ENCODE measurements at places on chromosomes 1 and 21.

GRCh38 chr1:88311265-88311664 lies 372.8 kb upstream of the PKN2 start:
- DNase-seq: no peak

GRCh38 chr1:189463166-189463565 lies 1014.5 kb downstream of the BRINP3 start:
- no peak for DNase-seq

GRCh38 chr1:7781501-7781900 lies 2.6 kb upstream of the PER3 start:
- DNase-seq: no peak

GRCh38 chr1:67367370-67368045 lies 59.8 kb downstream of the IL12RB2 start:
- no peak for DNase-seq

GRCh38 chr1:34770891-34771504 lies 10.0 kb upstream of the GJB3 start:
- DNase-seq: no peak

GRCh38 chr1:22507587-22507986 lies 55.7 kb upstream of the EPHA8 start:
- DNase-seq: no peak

- DNase-seq: peak; percentile 37
Observed at GRCh38 chr1:13702425-13703127, 2.6 kb downstream of the PRDM2 start.

DNA sequence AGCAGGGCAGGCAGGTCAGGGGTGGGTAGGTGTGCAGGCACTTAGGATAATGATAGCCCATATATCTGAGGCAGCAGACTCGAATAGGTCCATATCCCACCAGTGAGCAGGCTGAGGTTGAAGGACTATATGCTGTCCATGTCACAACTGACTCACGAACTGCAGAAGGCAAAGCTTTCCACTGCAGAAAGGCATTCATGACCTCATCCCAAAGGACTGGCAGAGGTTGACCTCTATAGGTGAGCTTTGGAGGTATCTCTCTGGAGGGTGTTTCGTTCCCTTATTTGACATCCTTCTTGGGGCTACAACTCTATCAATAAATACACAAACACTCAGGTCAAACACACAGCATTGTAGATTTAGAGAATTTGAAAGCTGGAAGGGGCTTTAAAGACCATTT lies 42.8 kb upstream of the MARK1 start:
- DNase-seq: no peak

DNA sequence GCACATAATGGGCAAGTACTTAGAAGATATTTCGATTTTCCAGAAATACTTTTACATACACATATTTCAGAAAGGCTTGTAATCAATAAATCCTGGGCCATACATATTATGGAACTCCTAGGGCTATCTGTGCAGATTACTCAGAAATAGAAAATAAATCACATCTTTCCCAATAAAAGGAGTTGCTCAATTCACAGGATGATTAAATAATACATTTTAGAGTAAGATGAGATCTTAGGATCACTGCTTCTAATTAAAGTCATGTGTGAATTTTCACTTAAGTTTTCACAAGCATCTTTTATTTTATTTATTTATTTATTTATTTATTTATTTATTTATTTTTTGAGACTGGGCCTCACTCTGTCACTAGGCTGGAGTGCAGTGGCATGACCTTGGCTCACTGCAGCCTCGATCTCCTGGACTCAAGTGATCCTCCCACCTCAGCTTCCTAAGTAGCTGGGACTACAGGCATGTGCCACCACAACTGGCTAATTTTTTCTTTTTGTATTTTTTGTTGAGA lies 144.2 kb downstream of the HIVEP3 start:
- no peak for DNase-seq

DNA sequence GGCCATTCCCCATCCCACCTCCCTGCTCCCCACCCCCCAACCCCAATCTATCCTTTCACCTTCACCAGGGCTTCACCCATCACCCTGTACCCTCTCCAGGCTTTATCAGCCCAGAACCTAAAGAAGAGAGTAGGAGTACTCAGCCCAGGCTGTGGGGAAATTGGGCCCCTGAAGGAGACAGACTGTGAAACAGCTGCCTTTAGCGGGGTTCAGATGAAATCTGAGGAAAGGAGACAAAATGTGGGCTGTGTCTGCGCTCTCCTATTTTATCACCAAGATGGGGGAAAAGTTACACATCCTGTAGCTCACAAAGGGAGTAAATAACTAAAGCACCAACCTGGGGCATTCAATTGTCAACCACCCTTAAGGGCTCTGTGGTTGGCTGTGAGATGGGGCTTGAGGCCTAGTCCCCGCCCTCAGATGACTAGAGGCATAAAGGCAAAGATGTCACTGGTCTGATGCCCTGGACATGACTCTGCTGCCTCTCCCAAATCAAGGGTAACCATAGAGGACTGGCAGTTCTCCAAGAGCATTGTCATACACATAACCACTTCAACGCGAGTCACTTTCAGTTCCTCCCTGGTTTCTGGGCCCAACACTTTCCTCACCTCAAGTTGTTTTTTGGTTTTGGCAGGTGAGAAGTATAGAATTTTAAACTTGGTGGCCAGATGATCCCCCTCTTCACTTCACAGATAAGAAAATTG lies 30.0 kb downstream of the SLC27A3 start:
- peak; percentile 29 for DNase-seq

DNA sequence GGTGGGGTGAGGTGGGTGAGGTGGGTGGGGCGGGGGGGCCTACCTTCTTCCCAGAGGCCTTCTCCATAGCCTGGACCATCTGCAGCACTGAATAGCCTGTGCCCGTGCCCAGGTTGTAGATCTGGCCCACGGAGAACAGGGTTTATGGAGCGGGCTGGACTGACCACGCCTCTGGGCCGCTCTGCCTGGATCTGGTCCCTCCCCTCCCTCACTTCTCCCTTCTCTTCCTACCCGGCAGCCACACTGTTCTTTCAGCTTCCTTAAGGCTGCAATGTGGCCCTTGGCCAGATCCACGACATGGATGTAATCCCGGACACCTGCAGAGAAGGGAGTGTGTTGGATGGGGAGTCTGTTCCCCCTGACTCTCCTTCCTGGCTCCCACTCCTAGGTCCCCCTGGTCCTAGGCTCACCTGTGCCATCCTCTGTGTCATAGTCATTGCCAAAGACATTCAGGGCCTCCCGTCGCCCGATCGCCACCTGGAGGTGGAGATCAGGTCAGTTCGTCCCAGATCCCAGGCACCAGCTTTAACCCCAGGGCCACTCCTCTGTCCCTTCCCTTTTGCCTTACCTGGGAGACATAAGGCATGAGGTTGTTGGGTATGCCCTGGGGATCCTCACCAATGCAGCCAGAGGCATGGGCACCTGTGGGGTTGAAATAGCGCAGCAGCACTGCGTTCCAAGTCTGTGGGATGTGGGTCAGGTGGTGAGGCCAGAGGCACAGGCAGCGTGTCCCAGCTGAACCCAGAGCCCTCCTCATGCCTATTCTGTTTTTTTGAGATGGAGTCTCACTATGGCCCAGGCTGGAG lies 3.9 kb downstream of the GALE start:
- no peak for DNase-seq

DNA sequence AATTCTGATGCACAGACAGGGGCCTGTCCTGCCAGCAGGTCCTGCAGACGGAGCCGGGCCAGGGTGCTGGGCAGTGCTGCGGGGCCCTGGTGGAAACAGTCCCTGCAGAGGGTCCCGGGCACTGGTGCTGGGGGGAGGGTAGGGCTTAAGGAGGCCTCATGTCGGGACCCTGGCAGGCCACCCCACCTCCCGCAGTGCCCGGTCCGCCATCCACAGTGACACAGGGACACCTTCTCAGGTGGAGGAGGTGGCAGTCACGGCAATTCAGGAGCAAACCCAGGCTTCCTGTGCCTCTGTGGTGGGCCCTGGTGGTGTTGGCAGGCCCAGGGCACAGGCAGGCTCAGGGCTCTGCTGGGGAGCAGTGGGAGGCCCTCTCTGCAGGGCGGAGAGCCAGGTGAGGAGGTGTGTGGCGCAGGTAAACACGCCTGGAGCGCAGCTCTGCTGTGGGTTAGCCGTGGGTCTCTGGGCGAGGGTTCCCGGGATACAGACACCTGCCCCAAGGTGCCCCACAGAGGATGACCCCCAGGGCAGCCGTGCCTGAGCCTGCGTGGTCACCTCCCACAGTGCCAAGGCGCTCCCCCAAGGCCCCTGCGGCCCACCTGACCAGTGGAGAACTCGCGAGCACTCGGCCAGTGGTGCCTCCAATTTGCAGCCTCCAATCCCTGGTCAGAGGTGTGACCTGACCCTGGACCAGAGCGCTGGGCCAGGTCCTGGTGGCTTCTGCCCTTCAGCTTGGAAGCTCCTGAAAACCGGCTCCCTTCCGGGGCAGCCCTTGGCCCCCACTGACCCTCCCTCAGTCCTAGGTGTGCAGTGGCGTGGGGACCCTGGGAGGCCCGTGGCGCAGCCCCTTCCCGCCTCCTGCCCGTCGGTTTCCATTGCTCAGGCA lies 19.2 kb downstream of the COL18A1 start:
- DNase-seq: no peak

DNA sequence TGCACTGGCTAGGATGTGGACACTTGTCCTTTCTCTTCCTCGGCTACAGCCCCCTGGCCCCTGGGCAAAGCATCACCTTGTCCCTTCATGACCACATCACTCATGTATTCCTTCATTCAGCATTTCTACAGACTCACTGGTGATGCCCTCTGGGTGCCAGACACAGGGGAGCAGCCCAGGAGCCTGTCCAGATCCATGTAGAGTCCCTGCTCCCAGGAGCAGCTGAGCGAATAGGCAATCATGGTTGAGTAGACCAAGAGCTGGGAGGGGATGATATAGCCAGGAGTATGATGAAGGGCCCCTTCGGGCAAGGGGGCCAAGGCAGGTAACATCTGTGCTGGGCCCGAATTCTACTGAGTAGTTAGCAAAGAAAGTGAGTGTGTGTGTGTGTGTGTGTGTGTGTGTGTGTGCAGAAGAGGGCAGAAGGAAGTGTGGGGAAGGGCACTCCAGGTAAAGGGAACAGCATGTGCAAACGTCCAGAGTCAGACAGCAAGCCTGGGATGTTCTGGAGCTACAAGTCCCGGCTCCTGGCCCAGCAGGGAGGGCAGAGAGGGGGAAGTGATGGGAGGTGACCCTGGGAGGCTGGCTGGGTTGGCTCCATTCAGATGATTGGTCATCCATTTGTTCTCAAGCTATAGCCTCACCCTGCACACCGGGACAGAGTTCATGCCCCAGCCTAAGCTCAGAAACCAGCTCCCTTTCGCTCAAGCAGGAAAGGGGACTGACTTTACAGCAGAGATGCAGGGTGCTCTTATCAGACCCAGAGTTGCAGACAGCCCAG lies 21.0 kb upstream of the PIK3CD start:
- DNase-seq: no peak

DNA sequence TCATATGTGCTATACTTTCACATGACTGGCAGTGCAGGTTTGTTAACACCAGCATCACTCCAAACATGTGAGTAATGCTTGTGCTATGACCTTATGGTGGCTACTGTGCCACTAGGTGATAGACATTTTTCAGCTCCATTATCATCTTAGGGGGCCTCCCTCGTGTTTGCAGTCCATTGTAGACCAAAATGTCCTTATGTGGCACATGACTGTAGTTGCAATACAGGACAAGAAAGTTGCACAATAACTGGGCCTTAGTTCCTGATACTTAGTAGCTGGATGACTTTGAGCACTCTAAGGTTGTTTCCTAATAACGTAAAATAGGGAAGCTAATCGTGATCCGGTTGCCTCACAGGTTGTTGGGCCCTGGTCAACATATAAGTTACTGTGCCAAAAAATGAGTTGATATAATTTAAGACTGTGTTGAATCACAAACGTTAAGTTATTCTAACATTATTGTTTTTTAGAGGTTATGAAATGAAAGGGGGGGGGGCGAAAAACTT lies 511 bp upstream of the SNX27 start:
- DNase-seq: no peak

- DNase-seq: no peak
Observed at GRCh38 chr1:210125143-210125542, 107.5 kb upstream of the SERTAD4 start.

- DNase-seq: no peak
Observed at GRCh38 chr1:235597867-235598553, 51.6 kb downstream of the GNG4 start.

DNA sequence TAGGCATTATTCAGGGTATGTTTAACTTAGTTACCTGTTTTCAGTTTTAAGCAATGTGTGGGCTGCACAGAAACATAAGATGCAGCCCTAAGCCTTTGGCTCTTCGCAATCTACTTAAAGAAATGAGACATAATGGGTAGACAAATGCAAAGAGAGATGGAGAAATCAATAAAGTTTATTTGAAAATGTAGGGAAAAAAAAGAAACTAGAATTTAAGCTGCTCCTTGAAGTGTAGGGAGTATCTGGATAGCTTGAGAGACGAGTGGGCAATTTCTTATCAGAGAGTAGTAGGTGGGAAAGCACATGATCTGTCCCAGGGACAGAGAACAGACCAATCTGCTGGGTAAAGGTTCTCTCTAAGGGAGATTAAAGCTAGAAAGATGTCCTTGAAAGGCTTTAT lies 8.9 kb downstream of the WNT2B start:
- DNase-seq: no peak

DNA sequence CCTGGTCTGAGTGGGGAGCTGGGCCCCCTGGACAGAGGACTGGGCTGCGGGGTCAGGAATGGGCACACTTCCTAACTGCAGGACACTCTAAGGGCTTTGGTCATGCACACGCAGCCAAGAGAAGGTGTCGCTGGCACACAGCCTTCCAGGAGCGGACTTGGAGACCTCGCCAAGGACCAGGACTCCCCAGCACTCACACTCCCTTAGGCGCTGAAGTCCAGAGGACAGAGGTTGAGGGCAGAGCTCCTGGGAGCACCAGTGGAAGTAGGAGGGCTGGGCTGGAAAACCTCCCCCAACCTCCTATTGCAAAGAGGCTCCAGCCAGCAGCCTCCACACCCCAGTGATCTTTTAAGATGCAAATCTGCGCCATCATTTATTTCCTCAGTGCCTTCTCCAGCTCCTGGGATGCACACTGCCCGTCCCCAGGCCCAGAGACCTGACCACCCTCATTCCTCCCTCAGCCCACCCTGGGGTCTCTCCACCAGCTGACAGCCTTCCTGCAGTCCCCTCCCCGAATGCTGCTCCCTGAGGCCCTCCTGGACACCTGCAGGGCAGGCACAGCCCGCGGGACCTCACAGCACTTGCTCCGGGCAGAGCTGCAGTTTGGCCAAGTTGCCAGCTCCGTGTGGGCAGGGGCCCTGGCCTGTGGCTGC lies 3.0 kb downstream of the TSPEAR start:
- no peak for DNase-seq

- no peak for DNase-seq
Observed at GRCh38 chr1:240562111-240562590, 49.8 kb downstream of the GREM2 start.

GRCh38 chr1:14442669-14443068 lies 155.8 kb upstream of the KAZN start:
- no peak for DNase-seq

GRCh38 chr1:8562881-8563865 lies 245.3 kb downstream of the SLC45A1 start:
- no peak for DNase-seq

- no peak for DNase-seq
Observed at GRCh38 chr1:111791776-111792175, 36.1 kb downstream of the DDX20 start.

GRCh38 chr1:107545056-107545577 lies 404.3 kb downstream of the NTNG1 start:
- no peak for DNase-seq

- DNase-seq: no peak
Observed at GRCh38 chr1:28915031-28915895, 894 bp downstream of the EPB41 start.

GRCh38 chr1:119550381-119550780 lies 43.4 kb downstream of the HSD3B1 start:
- DNase-seq: no peak

- no peak for DNase-seq
Observed at GRCh38 chr1:38360807-38361206, 314.2 kb upstream of the POU3F1 start.

- no peak for DNase-seq
Observed at GRCh38 chr1:117051224-117052064, 8.7 kb upstream of the TTF2 start.
